DMS79 treated with DMSO at 0.1 percent for 48 hours (cell line): ENCODE measurements at places on chromosomes 2 and 18.

DNA sequence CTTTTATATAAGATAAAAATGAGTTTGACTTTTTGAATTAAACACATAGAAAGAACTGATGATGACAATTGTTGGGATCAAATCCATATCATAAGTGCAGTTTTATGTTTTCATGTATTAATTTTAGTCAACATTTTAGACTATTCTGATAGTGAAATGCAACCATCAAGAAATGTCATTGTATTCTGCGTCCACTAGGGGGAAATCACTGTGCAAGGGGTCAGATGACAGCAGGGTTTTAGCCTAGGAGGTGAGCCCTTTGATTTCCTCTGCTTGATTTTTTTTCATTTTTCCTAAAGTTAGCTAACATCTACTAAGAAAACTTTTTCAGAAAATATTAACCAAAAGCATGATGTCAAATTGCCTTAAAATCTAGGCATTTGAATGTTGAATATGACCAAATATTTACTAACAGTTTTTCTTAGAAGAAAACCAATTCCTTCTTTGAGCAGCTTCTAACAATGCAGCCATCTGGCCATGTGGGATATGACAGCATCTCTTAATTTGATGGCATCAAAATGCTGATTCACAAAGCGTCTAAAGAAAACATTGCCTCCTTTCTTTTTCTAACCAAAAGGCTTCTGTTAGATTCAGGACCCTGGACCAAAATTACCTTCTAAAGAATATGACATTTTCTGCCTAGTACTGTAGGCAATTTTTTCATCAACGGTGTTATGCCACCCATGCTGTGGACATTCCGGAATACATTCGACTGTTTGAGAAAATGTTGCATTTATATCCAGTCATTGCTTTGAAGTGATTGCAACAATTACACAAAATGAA is 141.5 kb downstream of the SPHKAP start:
- DNase-seq, result no peak

- DNase-seq, result no peak
Observed at GRCh38 chr2:105239924-105240323, 1.6 kb upstream of the GPR45 start.

- no peak for DNase-seq
Observed at GRCh38 chr18:10015941-10016819, 102.4 kb downstream of the VAPA start.

GRCh38 chr2:13005761-13006335 is 289.1 kb downstream of the TRIB2 start:
- DNase-seq, result no peak

GRCh38 chr18:69871363-69871762 is 76.3 kb downstream of the CD226 start:
- no peak for DNase-seq

DNA sequence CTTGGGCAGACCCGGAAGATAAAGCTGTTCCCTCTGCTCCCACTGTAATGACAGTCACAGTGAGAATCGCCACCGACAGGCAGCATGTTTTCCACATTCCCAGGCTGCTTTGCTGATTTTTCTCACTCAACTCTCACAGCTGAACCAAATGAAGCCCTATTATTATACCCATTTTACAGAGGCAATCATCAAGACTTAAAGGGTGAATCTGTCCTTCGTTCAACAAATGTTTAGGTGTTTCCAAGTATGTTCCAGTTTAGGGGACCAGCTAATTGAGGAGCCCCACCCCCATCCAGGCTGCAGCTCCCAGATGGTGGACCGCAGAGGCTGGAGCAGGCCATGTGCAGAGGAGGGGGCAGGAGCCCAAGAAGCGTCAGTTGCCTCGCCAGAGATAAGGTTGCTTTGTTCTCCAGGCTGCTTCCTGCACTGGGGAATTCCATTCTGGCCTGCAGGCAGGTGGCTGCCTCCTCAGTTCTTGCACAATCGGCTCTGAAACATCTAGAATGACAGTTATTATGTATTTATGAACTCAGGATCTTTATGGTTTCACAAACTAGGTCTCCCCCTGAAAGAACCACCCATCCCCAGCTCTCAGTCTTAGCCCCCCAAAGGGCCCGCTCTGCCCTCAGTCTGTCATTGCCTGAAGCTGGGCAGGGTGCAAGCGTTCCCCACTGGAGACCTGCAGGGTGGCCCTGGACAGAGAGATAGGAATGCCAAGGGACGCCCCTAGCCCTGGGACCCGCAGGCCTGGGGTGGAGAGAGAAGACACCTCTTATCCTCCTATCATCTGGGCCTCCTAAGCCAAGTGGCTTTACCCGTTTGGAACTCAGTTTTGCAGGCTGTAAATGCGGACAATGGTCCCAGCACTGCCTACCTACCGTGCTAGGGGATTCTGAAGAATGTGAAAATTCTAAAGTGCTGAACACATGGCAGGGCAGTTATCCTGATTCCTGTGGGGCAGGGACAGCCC is 49.1 kb upstream of the MYCN start:
- DNase-seq, result no peak

DNA sequence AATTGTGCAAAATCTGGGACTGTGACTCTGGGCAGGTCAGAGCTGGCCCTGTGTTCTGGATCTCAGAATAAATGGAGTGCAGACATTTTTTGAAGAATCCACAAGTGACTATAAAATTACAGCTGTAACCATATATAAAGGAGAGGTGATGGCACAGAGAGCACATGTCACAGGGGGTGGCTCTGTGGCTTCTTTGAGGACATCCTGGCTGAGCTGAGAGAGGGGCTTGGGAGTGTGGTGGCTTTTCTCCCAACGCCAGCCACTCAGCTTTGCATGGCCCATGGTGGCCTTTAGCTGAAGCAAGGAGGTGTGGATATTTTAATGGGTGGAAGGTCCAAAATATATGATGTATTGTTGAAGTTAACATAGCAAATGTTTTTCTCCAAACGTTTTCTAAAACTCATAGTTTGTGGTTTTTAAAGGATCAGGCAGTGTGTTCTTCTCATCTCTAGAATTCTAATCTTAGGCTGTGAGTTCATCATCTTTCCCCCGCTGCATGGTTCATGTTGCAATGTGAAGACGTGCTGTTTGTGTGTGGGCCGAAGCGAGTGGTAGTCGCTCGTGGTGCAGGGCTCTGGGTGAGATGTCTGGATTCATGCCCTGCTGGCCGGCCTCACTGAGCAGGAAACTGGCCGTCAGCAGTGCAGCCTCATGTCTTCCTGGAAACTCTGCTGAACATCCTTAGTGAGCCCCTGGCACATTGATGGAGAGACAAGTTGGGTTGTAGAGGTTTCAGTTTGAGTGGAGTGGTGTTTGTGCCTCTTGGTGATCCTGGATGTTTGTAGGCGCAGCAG is 109.9 kb downstream of the ZNF236 start:
- DNase-seq, result no peak

GRCh38 chr18:26073758-26074157 is 16.7 kb downstream of the SS18 start:
- no peak for DNase-seq

DNA sequence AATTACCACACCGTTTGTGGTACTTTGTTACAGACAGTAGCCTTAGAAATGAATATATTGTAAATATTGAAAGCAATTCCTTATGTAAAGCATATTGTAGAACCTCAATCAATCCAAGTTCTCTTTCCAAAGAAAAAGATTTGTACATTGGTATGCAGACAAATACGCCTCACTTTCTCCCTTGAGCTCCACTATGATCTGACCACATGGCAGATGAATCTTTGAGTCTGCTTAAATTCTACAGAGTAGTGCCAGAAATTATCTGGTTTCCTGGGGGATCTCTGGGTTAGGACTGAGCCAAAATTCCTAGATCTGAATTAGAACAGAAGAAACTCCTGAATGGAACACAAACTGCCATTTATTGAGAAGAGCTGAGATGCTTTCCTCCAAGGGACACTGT is 99.0 kb downstream of the CPO start:
- DNase-seq, result no peak

DNA sequence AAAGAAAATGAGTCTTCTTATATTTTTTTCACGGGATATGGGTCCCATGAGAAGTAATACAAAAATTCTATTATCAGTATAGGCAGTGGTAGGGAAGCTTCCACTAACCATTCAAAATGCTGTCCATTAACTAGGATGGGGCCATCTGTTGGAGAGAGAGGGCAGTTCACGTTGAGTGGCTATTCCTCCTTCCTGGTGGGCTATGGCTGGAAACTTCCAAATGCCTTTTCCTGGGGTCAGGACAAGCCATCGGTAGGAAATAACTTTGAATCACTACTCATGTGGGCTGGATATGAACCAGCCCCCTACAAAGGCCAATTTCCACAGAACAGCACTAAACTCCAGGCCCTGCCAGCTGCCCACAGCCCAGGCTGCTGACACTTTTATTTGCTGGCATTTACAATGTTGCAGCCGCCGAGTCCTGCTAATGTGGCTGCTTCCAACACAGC is 156.1 kb upstream of the HNRNPA3 start:
- DNase-seq, result no peak

- no peak for DNase-seq
Observed at GRCh38 chr2:80499095-80499494, 194.5 kb upstream of the LRRTM1 start.

DNA sequence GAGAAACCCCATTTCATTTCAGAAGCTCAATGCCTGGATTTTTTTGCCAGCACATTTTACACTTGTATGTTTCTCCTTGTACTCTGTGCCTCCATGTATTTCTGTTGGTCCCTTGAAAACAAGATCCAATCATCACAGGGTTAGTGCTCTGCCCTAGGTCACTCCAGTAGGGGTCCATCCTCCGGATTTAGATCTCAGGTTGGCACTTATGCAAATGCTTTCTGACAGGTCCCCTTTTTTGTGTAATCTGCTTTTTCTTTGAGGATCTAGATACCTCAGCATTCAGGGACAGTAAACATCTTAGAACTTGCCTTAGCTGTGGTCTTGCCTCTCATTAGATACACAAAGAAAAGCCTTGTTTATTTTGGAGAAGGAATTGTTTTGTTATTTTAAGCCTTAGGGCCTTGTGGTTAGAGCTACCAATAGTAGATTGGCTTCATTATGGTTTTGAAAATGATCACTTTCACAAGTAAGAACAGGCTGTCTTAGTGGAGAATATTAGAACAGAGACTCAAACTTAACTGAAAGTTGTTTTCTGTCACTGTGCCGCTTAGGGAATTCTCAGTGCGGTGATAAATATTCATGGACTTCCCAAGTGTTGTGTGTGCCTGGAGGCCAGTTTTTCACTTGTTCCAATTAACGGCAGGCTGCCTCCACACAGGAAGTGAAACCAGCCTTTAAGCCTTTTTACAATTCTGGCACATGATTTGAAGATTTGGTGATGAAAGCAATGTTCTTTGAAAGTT is 7.8 kb downstream of the MERTK start:
- DNase-seq, result peak; percentile 43

- DNase-seq, result no peak
Observed at GRCh38 chr2:18752667-18753422, 163.5 kb upstream of the NT5C1B start.

GRCh38 chr2:108613261-108614042 is 79.2 kb downstream of the LIMS1 start:
- no peak for DNase-seq

GRCh38 chr18:56165601-56166355 is 472.6 kb downstream of the TXNL1 start:
- DNase-seq, result no peak

DNA sequence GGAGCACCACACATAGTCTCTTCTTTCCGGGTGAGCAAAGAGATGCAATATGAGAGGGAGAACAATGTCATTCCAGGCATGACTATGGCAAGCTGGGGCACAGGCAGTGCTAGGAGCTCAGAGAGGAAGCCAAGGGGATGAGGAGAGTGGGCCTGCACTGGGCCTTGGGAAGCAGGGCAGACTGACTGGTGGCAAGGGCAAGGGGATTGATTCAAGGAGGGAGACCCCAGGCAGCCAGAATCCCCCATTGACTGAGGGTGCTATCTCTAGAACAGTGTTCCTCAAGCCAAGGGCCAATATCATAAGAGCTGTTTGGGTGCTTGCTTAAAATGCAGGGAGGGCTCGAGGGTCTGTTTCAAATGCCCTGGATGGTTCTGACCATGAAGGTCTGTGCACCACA is 36.1 kb downstream of the MARCO start:
- no peak for DNase-seq

- no peak for DNase-seq
Observed at GRCh38 chr2:10489842-10490555, 41.9 kb upstream of the ODC1 start.

DNA sequence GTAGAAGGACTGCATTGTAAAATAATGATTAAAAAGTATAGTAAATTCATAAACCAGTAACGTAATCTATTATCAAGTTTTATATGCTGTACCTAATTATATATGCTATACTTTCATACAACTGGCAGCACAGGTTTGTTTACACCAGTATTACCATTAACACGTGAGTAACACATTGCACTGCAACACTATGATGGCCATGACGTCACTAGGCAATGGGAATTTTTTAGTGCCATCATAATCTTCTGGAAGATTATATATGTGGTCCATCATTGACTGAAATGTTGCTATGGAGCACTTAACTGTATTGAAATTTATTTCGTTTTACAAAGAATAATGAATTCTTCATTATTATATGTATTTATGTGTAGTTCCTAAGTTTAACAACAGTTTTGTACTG is 45.9 kb downstream of the FAM171B start:
- no peak for DNase-seq

DNA sequence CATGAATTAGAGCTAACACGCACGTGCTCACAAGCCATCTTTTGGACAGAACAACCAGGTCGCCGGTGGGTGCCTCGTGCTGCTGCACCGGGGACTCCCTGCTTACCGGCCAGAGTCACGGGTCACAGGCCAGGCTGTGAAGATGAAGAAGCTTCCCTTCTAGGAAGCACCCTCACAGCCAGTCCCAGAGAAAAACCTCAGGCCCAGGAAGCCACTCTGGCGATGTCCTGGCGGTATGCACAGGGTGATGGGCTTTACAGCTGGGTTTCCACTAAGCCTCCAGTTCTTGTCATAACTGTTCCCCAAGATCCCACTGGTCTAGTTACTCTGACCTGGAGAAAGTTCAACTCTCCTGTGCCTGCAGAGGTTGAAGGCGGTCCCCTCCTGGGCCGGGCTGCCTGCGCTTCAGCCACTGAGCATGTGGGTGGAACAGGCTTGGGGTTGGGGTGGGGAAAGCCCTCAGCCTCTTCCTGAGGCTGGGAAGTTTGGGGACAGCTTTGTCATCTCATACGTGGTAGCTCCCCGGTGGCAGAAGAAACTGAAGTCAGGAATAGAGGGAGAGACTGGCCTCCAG is 15.2 kb upstream of the DIS3L2 start:
- no peak for DNase-seq

GRCh38 chr2:19848952-19849351 is 52.8 kb downstream of the TTC32 start:
- no peak for DNase-seq
